ENCODE measurements at places on chromosomes 1 and 21.

GRCh38 chr1:155050560-155051341 is at the start of gene ADAM15:
Gene ADAM15 (plus strand): TSS chr1:155051316. CDS start chr1:155051387, 71 bp downstream.
- DNase-seq: peak; percentile 67

DNA sequence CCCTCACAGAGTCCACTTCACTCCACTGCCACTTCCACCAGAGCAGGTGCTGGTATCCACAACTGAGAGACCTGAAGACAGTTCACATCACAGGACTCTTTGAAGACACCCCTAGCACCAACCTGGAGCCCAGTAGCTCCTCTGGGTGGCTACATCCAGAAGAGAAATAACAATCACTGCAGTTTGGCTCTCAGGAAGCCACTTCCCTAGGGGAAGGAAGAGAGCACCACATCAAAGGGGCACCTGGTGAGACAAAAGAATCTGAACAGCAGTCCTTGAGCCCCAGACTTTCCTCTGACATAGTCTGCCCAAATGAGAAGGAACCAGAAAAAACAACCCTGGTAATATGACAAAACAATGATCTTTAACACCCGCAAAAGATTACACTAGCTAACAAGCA is 113.2 kb downstream of the TENT5C start:
- no peak for DNase-seq

DNA sequence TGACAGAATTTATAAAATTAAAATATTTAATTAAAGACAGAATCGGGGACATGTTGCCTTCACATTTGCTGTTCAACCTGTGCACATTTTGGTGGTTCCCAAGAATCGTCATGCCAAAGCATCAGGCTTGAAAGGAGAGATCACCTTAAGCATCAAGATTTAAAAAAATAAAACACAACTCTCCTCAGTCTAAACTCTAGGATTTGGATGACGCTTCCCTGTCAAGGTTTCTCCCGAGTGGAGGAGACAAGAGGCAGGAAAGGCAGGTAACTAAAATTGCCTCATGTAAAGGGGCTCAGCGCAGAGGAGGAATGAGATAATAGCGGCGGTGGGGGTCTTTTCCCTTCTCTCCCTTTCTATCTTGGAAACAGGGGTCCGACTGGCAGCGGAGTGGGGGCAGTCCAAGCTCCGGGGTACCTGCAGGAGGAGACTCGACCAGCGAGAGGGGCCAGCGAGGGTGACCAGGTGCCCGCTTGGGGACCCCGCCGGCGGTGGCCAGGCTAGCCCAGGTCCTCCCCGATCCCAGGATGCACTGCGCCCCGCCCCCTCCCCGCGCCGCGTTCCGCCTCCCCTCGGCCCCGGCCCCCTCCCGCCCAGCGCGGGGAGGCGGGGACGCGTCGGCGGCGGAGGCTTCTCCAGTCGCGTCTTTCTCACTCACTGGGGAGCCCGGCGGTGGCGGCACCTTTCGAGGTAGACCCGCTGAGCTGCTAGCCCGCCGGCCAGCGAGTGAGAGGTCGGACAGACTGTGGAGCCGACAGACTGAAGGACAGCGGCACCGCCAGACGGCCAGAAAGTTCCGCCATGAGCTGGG is at the start of gene FNBP1L:
FNBP1L (plus strand) TSS at position 638 of the 811 bp plus-strand sequence; CDS start at position 802, 164 bp downstream.
- DNase-seq: peak; percentile 40

DNA sequence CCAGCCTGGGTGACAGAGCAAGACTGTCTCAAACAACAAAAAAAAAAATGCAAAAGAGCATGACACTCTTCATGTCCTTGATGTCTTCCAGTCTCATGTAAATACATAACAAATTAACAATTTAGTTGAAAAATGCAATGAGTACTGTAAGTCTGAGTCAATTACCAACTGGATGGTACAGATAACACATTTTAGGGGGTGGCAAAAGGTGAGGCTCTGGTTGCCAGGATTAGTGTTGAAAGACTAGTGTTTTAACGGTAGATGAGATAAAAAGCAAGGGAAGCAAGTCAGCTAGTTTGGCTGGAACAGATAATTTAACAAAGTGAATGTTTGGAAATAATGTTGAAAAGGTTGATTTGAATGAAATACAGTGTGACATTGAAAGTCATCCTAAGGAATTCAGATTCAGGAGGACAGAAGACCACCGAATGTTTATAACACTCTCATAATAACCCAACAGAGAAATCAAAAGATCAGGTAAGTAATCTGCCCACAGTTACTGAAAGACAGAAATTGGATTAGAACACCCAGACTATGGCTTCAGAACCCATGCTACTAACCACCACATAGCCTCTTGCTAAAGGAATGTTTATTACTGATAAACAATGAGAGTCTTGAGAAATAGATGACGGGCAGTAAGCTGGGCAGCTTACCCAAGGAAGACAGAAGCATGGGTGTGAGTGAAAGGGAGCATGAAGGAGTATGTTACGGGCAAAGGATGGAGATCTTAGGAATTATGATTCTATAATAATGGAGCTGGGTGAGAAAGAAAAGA is 312.4 kb downstream of the HMCN1 start:
- no peak for DNase-seq

- no peak for DNase-seq
These were observed 44.3 kb upstream of the GTF2B start for GRCh38 chr1:88935522-88936222.

Data from stimulated activated CD8-positive, alpha-beta memory T cell treated with anti-CD3 and anti-CD28 coated beads, Interleukin-4, amount 100 ng/mL, for 24 hours (primary cell).